ENCODE measurements at places on chromosomes 5 and 9.
A peak's percentile ranks its signal among the peaks of the same experiment; 100 is the strongest.

DNA sequence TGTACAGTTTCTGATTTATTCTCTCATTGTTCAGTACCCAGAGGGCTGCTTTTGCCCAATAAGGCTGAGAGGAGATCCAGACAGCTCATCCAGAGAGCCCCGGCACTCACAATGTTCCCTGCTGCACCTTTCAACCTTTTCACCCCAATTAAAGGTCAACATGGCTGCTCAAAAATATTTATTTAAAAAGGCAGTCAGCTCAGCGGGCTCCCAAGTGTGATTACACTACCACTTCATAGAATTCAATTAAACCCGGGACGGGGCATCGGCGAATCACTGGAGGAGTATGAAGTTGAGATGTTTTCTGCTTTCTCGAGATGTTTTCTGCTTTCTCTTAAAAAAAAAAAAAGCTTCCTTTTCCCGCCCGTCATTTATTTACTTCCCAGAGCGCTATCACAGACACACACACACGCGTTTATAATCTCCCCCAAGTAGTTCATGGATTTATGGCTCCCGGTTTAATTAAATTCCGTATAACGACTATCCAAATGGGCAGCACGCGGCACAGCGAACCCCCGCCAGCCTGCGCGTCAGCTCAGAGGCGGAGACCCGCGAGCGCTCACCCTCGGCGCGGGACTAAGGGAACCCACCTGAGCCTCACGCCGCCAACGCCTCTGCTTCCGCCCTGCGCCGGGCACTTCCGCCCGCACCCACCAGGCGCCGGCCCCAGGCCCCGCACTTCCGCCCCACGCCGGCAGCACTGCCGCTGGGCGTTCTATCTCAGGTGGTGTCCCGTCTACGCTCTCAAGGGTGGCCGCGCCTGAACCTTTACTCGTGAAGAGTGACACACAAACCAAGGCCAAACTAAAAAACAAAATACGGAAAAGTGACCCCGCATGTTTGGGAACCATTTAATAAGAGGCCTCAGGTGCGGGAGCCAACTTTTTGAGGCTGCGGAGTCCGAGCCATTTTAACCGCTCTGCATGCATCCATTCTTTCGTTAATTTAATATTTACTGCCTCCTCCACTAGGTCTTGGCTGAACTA lies at the start of gene C5orf63:
C5orf63 (minus strand) TSS at position 642 of the 986 bp plus-strand sequence. CDS start 14,507 bp downstream, outside the sequence.
- peak; percentile 81 for DNase-seq

DNA sequence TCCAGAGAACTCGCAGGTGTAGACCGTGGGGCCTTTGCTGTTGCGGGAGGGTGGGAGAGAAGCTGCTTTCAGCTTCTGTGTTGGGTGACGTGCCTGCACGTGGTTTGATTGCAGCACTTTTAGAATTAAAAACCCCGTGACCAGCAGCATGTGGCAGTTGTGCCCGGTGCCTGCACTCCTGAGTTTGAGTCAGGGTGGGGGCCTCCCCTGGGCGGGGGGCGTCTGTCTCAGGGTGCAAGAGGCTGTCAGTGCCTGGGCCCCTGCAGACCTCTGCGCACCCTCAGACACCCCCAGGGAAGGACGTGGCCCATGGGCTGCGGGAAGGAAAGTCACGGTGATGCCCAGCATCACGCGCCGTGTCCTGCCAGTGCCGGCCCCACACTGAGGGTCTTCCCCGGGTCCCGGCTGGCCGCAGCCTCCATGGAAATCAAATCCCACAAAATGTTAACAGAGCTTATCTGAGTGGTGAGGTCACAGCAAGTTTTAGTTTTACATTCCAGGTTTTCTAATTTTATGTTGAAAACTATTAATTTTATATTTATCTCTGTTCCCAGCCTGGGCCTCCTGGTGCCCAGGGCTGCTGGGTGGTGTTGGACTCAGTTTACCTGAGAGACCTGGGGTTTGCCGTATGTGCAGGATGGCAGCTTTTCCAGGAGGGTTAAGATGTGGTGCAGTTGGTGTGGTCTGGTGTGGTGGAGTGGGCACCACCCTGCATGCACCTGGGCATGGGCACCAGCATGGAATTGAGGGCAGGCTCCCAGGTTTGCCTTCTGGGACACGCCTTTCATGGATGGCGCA lies 33.3 kb downstream of the AHRR start:
- DNase-seq, result no peak

DNA sequence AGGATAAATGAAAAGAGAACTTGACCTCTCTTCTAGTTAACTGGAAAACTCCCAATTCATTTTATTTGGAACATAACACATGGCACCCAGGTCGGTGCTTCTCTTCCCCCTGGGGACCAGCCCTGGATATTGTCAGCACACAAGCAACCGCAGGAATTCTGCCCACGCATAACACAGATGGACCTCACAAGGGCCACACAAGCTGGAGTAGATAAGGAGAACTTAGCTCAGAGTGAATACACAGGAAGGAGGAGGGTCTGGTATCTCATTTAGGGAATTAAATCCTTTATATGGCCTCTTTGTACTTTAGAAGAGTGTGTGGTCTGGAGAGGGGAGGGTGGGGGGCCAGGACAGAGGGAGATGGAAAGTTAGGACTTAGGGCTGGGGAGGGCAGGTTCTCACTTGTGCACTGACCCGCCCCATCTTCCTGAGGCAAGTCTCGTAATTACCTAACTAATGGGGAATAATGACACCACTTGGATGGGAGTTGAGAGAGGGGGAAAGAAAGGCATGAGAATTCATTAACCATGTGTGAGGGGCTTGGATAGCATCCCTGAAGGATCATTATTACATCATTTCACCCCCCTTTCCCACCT lies 341.2 kb upstream of the WWC1 start:
- DNase-seq, result no peak

DNA sequence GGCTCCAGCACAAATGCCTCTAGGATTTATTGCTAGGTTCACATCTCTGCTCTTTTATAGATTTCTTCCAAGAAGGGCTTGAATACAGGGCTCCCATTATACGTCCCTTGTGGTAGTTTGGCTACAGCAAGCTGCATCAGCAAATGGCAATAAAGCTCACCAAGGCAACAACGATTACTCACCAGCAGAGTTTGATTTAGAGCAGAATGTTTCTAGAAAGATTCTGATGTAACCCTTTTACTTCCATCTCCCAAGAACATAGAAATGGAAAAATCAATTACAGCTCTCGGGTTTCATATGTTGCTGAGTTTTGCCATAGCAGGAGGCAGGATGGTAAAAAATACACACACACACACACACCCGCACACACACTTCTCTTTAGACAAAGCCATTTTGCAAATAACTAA lies 124.2 kb upstream of the TNPO1 start:
- no peak for DNase-seq

- DNase-seq, result no peak
These were observed 32.1 kb upstream of the FCN1 start for GRCh38 chr9:134949681-134950385.

DNA sequence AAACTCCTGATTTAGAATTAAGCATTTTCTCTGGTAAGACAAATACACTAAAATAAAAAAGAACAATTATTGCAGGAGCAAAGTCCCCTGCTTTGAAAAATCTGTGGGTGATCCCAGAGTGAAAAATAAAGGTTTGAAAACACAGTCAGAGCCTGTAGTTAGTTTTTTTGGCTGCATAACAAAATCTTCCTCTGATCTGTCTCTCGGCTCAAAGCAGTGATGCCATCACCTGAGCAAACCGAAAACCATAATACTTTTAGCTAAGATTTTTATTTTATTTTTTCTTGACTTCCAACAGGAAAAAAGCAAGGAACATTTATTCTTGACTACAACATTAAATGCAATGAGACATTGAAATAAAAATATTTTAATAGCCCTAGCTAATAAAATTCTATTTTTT lies 1.2 kb downstream of the CDH18 start:
- no peak for DNase-seq

Data from activated CD4-positive, CD25-positive, alpha-beta regulatory T cell treated with anti-CD3 and anti-CD28 coated beads, Interleukin-2, amount 50 U/mL, for 72 hours (primary cell).